Pancreas (tissue), 10 donors: ENCODE measurements at places on chromosomes 13 and 19. TPM values are rescaled to one million over a fixed set of nuclear protein-coding genes. Genes with fewer than 3 reads are reported as not detected.

GRCh38 chr13:87677043-87677495 lies 5.9 kb downstream of the SLITRK5 start:
- no peak for DNase-seq

DNA sequence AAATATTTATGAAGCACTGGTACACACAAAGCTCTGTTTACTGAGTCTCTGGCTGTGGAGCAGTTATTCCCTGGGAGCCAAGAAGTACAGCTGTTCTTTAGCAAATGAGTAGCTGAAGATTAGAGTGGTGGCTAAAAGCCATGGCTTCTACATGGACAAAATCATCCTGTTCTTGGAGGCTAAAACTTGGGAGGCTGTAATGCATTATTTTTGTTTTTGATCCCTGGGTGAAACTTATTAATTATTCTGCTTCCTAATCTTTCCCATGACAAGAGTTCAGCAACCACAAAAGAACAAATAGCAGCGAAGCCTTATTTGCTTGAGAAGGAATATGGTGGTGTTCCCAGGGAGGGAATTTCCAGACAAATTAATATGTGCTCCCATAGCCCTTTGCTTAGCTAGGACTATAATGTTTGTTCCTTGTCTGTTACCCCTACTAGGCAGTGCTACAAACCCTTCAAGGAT lies 109.5 kb downstream of the DCT start:
- no peak for DNase-seq

GRCh38 chr13:79812070-79812850 lies 331.3 kb downstream of the NDFIP2 start:
- DNase-seq: no peak

DNA sequence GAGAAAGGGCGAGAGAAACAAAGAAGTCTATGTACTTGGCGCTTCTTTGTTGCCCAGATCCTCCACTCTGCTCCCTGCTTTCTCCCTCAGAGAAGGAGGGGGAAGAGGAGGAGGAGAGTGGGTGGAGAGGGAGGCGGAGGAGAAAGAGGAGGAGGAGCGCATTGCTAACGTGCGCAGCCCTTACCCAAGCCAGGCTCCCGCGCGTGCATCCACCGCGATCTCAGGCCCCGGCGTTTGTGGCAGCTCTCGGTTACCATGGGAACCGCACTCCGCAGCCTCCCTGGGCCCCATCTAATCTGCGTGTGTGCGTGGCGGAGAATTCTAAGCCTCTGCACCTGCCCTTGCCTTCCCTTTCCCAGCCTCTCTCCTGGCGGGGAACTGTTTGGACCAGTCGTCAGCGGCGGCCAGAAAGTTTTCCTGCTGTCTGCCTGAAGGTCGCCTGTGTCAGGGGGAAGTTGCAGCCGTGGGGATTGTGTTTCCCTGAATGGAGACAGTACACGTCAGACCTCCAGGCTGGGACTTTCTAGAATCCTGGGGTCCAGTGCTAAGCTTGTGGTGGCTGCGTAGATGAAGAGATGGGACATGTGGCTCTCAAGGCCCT lies at the start of gene ERICH6B:
TSS of gene ERICH6B (minus strand) at position 239 of the 601 bp plus-strand sequence. CDS start 18,734 bp downstream, outside the sequence.
- no peak for DNase-seq

- DNase-seq: no peak
These were observed 26.1 kb upstream of the TIMM44 start for GRCh38 chr19:7969555-7969939.

- no peak for DNase-seq
These were observed 9.0 kb downstream of the PLAUR start for GRCh38 chr19:43660971-43661360.

GRCh38 chr13:21065686-21066085 lies 4.3 kb upstream of the LATS2 start:
- DNase-seq: no peak

DNA sequence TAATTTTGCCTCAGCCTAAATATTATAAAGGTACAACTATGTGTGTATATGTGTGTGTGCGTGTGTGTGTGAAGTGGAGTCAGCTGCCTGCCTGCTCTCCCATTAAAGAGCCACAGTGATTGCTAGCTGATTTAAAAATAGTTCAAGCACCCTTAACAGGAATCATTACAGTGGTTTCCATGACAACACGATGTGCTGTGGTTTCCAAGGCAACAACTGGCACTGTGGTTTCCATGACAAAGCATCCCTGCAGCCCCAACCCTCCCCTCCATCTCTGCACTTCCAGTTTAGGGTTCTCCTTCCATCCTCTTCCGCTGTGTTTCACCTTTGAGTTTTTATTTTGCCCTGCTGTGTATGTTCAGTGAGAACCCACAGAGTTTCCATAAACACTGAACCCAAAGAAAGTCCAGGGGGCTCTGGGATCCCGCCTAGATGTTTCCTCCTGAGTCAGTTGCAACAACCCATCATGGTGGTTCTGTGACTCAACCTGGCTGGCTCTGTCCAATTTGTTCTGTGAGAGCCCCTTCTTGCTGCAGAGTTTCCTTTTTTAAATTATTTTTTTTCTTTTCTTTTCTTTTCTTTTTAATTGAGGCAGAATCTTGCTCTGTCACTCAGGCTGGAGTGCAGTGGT lies 7.1 kb upstream of the PNMA8A start:
- no peak for DNase-seq

GRCh38 chr13:22926748-22927400 lies 253.9 kb upstream of the SGCG start:
- no peak for DNase-seq

DNA sequence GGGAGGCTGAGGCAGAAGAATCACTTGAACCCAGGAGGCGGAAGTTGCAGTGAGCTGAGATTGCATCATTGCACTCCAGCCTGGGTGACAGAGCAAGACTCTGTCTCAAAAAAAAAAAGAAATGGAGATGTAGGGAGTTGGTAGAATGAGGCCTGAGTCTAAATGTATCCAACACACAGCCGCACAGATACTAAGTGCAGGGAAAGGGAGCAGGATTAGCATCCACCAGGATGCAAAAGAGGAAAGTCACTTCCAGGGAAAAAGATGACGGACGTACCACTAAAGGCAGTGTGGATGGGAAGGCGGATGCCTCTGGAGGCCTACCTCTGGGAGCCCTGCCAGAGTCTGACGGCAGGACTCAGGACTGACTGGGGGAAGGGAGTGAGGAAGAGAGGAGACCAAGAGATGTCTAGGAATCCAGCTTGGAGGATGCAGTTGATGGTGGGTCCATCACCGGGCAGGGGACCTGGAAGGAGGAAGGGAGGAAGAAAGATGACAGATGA lies 6.8 kb downstream of the FAM98C start:
- no peak for DNase-seq

DNA sequence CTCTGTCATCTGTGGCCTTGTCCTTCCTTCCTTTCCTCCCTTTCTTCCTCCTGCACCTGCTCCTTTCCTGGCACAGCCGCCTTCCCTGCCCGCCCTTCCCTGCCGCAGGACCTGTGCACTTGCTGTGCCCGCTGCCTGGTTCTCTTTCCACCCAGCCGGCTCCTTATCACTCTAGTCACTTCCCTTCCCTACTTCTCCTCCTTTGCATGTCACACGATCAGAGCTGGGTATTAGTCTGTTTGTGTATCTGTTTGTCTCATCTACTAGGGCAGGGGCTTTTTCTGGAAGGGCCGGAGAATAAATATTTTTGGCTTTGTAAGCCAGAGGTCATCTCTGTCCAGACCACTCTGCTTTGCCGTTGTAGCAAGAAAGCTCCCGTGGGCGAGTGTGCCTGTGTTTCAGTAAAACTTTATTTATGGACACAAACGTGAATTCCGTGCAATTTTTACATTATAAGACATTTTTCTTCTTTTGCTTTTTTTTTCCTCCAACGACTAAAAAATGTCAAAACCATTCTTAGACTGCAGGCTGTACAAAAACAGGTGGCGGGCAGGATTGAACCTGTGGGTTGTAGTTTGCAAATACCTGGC lies 6.1 kb downstream of the KDM4B start:
- no peak for DNase-seq

DNA sequence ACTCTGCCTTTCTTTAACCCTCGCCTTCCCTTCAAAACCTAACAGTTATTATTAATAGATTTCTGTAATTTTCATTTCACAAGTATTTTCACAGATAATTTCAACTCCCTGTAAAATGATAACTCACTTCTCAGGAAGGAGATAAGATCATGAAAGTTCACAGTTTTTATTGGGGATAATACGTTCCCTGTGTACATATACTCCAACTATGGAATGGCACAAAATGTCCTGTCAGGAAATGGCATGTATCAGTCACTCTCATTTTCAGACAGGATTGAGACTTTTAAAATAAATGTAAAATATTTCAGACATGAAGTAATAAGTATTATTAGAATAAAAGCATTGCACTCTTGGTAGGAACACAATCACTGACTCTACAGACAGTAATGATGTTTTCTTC lies 932 bp upstream of the TRAPPC2B start:
- no peak for DNase-seq

GRCh38 chr19:13637664-13638063 lies 126.7 kb upstream of the MRI1 start:
- DNase-seq: no peak

GRCh38 chr19:19191768-19192077 lies 229 bp downstream of the BORCS8 start:
- DNase-seq: no peak

- no peak for DNase-seq
These were observed 7.4 kb downstream of the GPC6 start for GRCh38 chr13:93233997-93234416.

DNA sequence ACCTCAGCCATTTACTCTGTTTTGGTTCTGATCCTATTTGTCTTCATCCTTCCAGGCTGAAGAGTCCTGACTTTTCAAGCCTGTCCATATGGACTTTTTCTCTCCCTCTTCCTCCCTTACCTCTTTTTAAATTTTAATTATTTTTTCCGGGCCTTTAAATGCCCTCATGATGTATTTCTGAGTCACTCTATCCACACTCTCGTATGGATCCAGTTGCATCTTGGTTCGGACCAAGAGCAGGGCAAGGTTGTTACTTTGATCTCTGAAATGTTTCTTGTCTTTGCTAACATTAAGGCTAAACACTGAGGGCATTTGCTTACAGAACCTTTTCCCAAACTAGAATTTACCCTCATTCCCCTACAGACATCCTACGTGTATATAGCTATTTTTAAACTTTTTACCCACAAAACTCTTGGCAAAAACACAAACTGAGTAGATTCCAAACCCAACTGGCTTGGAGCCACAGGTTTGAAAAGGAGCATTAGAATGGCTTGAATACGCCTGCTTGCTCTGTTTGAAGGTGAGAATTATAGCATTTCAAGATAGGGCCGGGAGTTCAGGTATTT lies 47.4 kb upstream of the SERPINE3 start:
- DNase-seq: no peak

- no peak for DNase-seq
These were observed 118.5 kb downstream of the STK24 start for GRCh38 chr13:98458431-98458830.

- DNase-seq: no peak
These were observed 3.1 kb upstream of the PNMA8C start for GRCh38 chr19:46431824-46432223.

- no peak for DNase-seq
These were observed 396.9 kb downstream of the MYO16 start for GRCh38 chr13:109026266-109026665.

- no peak for DNase-seq
These were observed 453.7 kb downstream of the PCDH17 start for GRCh38 chr13:58085274-58085673.

DNA sequence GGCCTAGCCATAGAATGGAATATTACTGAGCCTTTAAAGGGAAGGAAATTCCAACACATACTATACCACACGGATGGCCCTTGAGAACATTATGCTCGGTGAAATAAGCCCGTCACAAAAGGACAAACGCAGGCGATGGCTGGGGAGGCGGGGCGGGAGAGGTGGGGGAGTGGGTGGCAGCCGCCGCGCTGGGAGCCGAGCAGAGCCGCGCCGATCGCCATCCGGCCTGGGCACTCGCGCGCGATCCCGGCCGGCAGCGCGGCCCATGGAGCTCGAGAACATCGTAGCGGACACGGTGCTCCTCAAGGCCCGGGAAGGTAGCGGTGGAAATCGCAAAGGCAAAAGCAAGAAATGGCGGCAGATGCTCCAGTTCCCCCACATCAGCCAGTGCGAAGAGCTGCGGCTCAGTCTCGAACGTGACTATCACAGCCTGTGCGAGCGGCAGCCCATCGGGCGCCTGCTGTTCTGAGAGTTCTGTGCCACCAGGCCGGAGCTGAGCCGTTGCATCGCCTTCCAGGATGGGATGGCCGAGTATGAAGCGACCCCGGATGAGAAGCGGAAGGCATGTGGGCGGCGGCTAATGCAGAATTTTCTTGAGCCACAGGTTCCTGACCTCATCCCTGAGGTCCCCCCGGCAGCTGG lies 140.1 kb downstream of the ZDHHC20 start:
- no peak for DNase-seq

GRCh38 chr13:51562011-51562671 lies 22.1 kb upstream of the WDFY2 start:
- no peak for DNase-seq

DNA sequence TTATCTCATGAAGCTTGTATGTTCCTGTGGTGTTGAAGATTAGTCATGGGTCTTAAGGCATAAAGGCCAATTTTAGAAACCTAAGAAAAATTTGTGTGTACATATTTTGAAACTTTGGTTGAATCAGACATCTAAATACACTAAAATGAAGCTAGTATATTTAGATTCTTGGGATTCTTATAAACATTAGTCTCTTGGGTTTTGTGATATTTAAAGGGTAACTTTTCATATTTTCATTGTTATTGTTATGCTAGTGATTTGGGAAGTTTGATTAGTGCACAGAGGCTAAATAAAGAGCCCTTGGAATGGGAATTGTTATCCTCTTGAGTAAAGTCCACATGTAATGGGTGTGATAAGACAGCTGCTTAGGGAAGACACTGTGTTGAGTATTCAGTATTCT lies 24.5 kb downstream of the UBA2 start:
- no peak for DNase-seq

GRCh38 chr13:47250146-47250545 lies 353.3 kb upstream of the HTR2A start:
- DNase-seq: no peak

- DNase-seq: no peak
These were observed 5.8 kb downstream of the PGLYRP1 start for GRCh38 chr19:46017095-46017429.

The ZNF433 gene
- total RNA-seq: 3.7 TPM

The TMEM272 gene
- not detected for total RNA-seq

The ZNF549 gene
- total RNA-seq: 1.2 TPM

The KLK12 gene
- total RNA-seq: not detected

The HIPK4 gene
- 0.09 TPM for total RNA-seq

The B3GNT3 gene
- 4.8 TPM for total RNA-seq

The FAM174C gene
- 24.9 TPM for total RNA-seq

The KLK14 gene
- total RNA-seq: 0.32 TPM

The DMKN gene
- 86.7 TPM for total RNA-seq

The ZNF583 gene
- 1.7 TPM for total RNA-seq

The UHRF1 gene
- 0.84 TPM for total RNA-seq

The COMP gene
- total RNA-seq: 0.58 TPM
